ENCODE measurements at places on chromosomes 5 and 9.

DNA sequence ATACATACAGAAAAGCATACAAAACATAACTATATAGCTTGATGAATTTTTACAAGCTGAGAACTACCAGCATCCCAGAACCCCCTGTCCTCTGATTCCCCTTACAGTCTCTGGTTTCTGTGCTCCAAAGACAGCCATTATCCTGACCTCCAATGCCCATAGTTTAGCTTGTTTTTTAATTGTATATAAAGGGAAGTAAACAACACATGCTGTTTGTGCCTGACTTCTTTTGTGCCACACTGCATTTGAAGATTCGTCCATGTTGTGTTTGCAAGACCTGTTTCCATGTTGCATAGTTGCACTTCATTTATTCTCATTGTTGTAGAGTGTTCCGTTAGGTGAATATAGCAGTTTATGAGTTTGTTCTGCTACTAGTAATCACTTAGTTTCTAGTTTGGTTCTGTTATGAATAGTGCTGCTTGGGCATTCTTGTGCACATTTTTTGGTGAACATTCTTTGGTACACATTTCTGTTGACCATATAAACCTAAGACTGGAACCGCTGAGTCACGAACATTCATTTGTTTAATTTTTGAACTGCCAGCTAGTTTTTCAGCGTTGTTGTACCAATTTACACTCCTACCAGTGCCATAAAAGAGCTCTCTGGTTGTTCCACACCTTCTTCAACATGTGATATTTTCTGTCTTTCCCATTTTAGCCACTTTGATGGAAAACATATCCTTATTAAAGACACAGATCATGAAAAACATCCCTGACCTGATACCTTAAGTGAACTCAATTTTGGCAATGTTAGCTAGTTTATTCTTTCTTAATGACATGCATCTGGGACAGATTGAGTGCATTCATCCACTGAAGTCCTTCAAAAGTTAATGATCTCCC, 78.1 kb upstream of the ANXA1 start:
- no peak for DNase-seq

DNA sequence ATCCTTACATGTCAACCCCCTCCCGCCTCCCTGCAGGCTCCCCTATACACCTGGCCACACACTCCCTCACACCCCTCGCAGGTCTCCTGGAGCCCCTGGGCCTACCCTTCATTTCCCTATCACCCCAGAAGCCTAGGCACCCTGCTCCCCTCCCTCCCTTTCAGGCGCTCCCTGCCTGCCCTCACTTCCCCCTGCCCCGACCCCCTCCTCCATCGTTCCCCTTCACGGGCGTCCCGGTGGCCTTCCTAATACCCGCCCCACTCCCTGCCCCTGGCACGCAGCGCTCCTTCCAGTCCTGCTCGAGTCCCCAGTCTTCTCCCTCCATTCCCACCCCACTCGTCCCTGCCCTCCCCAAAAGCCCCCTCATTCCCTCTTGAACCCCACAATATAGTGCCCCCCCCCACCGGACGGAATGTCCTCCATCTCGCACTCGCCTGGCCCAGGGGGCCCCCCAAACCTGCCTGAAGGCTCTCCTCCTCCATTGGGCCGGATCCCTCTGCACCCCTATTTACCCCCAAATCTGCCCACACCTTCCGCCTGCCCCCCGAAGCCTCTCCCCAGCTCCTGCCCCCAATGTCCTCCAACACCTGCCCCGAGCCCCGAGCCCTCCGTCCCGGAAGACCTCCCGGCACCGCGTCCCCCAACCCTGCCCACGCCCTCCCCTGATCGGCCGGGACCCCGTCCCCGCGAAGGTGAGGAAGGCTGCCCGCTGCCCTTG, 746 bp downstream of the STRBP start:
- peak; percentile 31 for DNase-seq

DNA sequence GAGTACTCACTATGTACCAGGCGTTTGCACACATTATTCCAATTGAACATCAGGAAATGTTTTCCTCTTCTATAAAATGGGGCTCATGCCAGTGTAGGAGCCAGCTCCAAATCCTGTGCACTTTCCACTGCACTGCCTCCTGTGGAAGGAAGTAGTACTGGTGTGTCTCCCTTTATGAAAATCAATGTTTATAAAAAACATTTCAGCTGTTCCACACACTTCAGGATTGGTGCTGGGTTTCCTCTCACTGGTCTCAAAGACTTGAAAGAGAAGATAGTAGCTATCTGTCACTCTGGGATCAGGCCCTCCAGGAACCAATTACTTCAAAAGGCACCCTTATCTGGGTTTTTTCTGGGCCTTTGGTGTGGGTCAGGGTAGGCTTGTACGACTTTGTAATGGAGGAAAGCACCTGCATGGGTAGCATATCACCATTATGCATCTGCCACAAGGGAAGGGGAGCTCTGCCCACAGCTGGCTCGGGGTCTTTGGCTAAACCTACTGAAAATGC, 32.5 kb downstream of the RAB14 start:
- DNase-seq = no peak

DNA sequence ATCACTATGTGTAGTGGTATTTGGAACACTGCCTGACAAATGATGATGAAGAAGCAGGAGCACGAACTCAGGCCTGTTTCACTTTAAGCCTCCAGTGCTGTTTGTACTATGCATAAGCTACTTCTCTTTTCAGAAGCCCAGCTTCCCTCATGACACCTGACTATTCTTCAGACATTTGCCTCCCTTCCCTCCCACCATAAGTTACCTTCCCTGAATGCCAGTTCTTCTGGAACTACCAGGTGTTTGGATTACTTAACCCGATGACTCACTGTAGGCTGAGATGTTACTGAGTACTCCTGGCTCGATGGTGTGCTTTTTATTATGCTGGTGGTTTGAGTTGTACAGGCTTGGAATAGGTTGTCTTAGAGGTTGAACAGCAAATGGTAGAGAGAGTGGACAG, 180.0 kb downstream of the SPATA31D1 start:
- peak; percentile 73 for DNase-seq

DNA sequence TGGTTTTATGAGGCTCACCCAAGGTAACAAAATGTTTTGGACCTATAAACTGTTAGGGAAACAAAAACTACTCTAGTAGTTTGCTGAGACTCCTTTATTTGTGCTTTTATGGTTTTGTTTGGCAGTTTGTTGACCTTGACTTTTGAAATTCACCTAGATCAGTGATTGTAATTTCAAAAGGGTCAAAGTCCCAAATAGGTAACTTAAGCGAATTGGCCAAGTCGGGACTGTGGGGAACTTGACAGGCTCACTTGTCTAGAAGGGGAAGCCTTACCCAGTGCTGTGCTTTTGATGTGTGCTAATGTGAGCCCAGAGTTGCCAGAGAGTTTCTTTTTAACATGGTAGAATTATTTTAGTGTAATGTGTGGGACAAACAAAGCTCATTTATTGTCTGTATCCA, 87.2 kb upstream of the SGCD start:
- no peak for DNase-seq

- no peak for DNase-seq
Observed at GRCh38 chr9:129142138-129142935, 31.1 kb downstream of the PTPA start.

DNA sequence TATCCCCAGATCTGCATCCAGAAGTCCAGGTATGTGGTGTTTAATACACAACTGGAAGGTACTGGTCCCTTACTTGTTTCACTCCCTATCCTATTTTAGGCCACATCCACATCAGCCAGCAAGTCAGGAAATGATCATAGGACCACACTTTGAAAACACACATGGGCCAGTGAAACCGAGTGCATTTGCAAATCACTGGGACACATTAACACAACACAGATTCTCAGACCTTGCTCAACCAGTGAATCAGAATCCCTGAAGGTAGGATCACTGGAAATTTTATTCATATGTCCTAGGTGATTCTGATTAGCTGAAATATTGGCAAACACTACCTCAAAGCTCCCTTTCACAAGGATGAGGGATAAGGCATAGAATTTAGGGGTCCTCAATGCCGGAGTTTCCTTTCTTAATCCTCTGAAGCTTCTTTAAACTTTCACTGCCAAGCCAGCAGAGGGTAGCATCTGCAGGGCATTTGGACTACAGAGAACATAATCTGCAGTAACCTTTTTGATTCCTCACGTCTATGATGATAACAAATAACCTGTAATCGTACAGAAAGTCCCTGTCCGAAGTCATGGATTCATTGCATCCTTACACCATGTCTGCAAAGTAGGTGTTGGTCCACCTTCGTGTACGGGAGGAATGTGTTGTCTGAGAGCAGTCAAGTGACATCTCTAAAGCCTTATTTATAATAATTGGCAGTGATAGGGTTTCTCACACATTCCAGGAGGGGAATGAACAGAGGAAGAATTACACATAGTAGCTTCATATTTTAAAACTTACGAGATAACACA, 11.0 kb upstream of the ABLIM3 start:
- DNase-seq = no peak

- no peak for DNase-seq
Observed at GRCh38 chr9:3246241-3246640, 279.6 kb downstream of the RFX3 start.

DNA sequence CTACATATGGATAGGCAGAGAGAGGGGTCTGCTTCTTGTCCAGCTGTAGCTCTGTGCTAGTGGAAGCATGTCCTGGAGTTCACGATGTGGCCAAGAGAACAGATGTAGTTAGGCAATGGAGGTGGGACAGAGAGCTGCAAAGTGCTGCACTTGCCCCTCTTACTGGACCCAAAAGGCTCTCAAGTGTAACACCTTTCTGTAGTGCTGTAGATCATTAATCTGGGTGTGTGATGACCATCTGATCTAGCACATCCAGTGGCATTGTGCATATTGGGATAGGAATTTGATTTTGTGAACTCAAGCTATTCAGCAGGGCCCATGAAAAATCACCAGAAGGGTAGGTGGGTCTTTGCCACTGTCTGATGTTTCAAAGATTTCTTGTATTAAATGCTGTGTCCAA, 151.4 kb downstream of the KDM4C start:
- DNase-seq = no peak

DNA sequence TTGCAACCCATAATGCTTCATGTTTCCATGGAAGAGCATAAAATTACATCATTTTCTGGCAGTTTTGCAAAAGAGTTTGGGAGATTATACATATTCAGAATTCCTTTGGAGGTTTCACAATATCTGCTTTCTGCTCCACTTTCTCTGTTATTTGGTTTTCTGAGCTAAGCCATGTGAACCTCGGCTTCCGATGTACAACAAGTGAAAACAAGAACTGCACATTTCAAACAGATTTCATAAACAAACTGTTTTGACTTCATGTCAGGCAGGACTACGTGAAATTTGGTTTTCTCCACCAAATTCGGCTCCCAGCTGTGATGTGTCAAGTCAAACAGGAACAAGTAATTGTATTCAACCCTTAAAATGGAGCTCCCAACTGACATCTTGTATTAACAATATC, 609.8 kb downstream of the IRX1 start:
- no peak for DNase-seq

GRCh38 chr5:132773114-132773513, 3.9 kb downstream of the SEPTIN8 start:
- DNase-seq = no peak

DNA sequence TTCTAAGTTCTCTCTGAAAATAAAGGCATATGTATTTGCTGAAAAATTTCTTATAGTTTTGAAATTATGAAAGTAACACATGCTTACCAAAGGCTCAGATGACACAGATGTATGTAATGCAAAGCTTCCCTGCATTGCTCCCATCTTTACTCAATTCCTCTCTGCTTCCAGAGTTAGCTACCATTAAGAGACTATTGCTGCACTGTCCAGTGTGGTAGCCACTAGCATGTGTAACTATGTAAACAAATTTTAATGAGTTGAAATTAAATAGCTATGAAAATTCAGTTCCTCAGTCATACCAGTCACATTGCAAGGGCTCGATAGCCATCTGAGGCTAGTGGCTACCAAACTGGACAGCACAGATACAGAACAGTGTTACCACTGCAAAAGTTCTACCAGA, 17.9 kb downstream of the FRMD3 start:
- DNase-seq = no peak

DNA sequence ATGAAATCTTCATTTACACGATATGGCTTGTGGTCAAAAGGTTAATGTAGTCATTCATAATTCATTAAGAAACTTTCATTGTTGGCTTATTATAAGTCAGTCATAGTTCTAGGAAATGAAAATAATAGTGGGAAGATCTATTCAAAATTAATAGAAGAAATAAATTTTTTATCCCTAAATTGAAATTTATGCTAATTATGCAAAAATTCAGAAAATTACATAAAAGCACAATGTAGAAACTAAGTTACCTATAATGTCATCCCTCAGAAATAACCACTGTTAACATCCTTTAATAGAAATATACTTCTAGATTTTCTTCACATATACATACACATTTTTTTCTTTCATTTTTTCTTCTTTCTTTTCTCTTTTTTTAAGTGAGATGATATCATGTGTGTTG, 15.9 kb upstream of the JAK2 start:
- no peak for DNase-seq

GRCh38 chr9:69548681-69549080, 123.5 kb downstream of the APBA1 start:
- DNase-seq = no peak

- DNase-seq = no peak
Observed at GRCh38 chr5:140169410-140169809, 5.6 kb upstream of the CYSTM1 start.

DNA sequence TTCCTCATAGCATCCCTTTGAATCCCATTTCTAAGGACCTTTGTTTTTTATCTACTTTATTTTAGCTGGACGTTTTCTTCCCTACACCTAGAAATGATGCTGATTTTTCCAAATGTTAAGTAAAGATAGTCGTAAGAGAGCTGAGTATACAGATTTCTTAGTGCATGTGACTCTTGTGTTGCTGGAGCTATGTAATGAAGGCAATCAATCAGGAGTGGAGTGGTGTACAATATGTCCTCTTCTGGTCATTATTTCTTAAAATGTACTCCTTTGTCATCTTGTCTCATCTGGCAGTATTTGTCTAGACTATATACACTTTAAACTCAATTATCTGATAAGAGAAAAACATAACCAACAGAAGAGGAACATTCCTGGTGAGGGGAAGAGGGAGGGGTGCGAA, 13.5 kb downstream of the GAPT start:
- no peak for DNase-seq

GRCh38 chr5:191036-191948, at the start of gene LRRC14B:
TSS of gene LRRC14B (plus strand) at chr5:191495. CDS start at chr5:191539, 44 bp downstream.
- DNase-seq = peak; percentile 96

- no peak for DNase-seq
Observed at GRCh38 chr5:9209846-9210492, 335.9 kb downstream of the SEMA5A start.

GRCh38 chr9:138071292-138071691, 193.7 kb downstream of the CACNA1B start:
- DNase-seq = no peak
